ENCODE measurements at places on chromosomes 3 and 15. TPM values are rescaled to one million over a fixed set of nuclear protein-coding genes. Genes with fewer than 3 reads are reported as not detected.

The DNAH12 gene
- 0.12 TPM for total RNA-seq

The BLM gene
- 4.9 TPM for total RNA-seq

The TRH gene
- not detected for total RNA-seq

The ZNF860 gene
- total RNA-seq = not detected

The STIMATE gene
- total RNA-seq = 53.7 TPM

- DNase-seq = no peak
- no peak overlapping the region for H3K4me3 ChIP-seq
- no peaks in the 10 kb centered on the region for H3K36me3 ChIP-seq
- no peaks in the 10 kb centered on the region for H3K27me3 ChIP-seq
- no peak overlapping the region for H3K27ac ChIP-seq
- no peaks in the 10 kb centered on the region for H3K4me1 ChIP-seq
Measured at GRCh38 chr3:23111797-23112196, 91.3 kb upstream of the UBE2E2 start.

DNA sequence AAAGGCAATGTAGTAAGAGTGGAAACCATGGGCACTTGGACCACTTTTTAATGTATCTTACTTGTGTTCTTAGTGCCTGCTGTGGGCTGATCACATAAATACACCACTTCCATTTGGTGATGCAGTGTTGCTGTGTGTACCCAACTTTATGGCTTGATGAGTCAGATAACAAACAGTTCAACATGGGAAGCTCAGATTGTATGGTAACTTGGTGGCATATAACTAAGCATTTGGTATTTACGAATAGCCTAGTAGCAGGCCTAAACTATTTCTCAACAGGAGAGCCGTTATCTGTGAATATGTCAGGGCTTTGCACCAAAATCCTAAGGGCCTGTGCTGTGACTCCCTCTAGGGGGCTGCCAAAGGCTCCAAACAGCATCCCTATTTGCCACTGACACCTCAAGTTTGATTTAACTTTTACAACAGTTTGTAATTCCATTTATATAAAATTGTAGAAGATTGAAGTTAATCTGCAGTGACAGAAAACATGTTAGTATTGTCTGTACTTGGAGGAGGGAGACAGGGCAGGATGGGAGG lies 640.4 kb upstream of the CADM2 start:
- H3K27me3 ChIP-seq = no peaks in the 10 kb centered on the region
- H3K36me3 ChIP-seq = no peaks in the 10 kb centered on the region
- no peak overlapping the region for H3K27ac ChIP-seq

GRCh38 chr3:158248261-158248660 lies 138.4 kb downstream of the RSRC1 start:
- no peaks in the 10 kb centered on the region for H3K36me3 ChIP-seq
- DNase-seq = no peak
- H3K27ac ChIP-seq = no peak overlapping the region

GRCh38 chr3:119902061-119902460 lies 120.2 kb downstream of the NR1I2 start:
- H3K4me3 ChIP-seq = no peak overlapping the region
- peaks cover 18% of the 10 kb centered on the region for H3K36me3 ChIP-seq
- H3K27me3 ChIP-seq = no peaks in the 10 kb centered on the region
- DNase-seq = no peak
- H3K4me1 ChIP-seq = no peaks in the 10 kb centered on the region

DNA sequence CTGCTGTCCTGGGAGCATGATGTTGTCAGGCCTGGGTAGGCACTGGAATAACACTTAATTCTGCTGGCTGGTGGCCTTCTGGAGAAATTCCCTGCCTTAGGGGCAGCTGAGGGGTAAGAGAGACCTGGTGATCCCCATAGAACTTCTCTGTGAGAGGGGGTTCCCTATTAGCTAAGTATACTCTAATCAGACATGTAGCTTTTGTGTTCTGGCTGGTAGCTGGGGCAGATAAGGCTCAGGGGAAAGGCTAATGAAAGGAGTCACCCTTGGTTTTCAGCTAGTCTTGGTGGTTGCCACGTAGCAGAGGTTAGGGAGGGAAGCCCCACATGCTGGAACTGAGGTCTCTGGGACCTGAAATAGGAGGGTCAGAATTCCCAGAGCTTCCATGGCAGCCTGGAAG lies 952 bp upstream of the HDDC3 start:
- H3K36me3 ChIP-seq = peaks cover 15% of the 10 kb centered on the region
- H3K27ac ChIP-seq = no peak overlapping the region
- no peak overlapping the region for H3K4me3 ChIP-seq
- DNase-seq = no peak
- H3K27me3 ChIP-seq = no peaks in the 10 kb centered on the region

GRCh38 chr3:182331341-182331740 lies 462.0 kb upstream of the ATP11B start:
- no peaks in the 10 kb centered on the region for H3K36me3 ChIP-seq
- H3K4me1 ChIP-seq = no peaks in the 10 kb centered on the region
- no peak overlapping the region for H3K27ac ChIP-seq
- DNase-seq = no peak

GRCh38 chr15:68843425-68844311 lies 23.0 kb upstream of the ANP32A start:
- peak overlapping the region; percentile 23 for H3K4me3 ChIP-seq
- peak; percentile 16 for DNase-seq
- H3K4me1 ChIP-seq = no peaks in the 10 kb centered on the region
- peaks cover 28% of the 10 kb centered on the region for H3K27me3 ChIP-seq
- no peaks in the 10 kb centered on the region for H3K36me3 ChIP-seq

GRCh38 chr3:170869239-170869590 lies 780 bp downstream of the RPL22L1 start:
- H3K4me3 ChIP-seq = peak overlapping the region; percentile 73
- DNase-seq = no peak

DNA sequence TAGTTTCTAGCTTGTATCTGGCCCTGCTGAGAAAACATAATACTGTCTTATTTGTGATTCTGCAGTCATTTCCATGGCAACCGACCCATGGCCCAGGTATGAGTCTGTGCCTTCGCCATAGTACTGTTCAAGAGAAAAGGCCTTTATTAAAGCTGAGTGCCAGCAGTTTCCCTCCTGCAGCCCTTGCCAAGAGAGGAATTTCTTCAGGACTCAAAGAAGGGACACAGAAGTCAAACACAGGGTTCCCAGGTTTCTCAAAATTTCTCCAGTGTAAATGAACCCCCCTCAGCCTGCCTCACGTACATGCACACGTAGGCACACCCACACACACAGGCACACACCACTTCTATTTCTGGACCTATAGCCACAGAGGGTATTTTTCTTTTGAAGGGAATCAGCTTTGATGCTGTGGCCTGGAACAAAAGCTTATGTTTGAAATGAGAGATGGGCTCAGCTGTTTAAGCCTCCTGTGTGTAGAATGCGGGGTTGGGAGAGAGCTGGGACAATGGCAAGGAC lies 269.2 kb downstream of the PDCD6IP start:
- no peaks in the 10 kb centered on the region for H3K36me3 ChIP-seq
- no peak for DNase-seq
- no peak overlapping the region for H3K27ac ChIP-seq
- H3K27me3 ChIP-seq = no peaks in the 10 kb centered on the region
- H3K4me1 ChIP-seq = no peaks in the 10 kb centered on the region

DNA sequence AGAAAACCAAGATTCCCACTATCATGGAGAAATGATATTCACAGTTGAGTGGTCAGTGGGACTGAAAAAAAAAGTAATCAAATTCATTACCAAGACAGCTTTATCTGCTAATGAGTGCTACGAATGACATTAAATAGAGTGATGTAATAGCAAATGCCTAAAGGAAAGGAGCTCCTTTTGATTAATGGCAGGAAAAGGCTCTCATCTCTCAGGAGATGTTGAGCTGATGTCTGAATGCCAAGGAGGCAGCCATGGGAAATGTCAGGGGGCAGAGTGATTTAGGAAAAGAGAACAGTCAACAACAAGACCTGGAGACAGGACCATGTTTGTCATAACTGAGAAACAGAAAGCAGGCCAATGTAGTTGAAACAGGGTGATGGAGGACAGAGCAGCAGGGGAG lies 96.7 kb upstream of the SNTN start:
- no peak for DNase-seq
- no peaks in the 10 kb centered on the region for H3K36me3 ChIP-seq
- H3K4me1 ChIP-seq = no peaks in the 10 kb centered on the region
- H3K27ac ChIP-seq = no peak overlapping the region
- H3K27me3 ChIP-seq = no peaks in the 10 kb centered on the region

DNA sequence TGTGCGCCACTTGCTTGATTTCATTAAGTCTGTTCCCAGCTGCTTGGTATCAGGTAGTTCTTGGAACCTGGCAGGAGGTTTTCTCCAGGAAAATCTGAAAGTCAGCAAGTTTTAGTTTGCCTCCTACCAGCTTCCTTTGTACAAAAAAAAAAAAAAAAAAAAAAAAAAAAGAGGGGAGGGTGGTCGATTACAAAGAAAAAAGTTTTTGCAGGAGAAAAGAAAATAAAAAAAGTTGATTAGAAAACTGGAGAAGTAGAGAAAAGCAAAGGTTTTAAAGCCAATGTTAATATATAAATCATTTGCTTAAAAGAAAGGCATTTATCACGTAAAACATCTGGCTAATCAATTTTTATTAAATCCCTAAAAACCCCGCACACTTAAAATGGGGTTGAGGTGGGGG lies 5.9 kb downstream of the EPHA3 start:
- H3K4me1 ChIP-seq = no peaks in the 10 kb centered on the region
- H3K27me3 ChIP-seq = peaks cover 4% of the 10 kb centered on the region
- H3K36me3 ChIP-seq = no peaks in the 10 kb centered on the region
- H3K27ac ChIP-seq = no peak overlapping the region

GRCh38 chr15:98526094-98526493 lies 122.2 kb upstream of the IGF1R start:
- H3K4me1 ChIP-seq = no peaks in the 10 kb centered on the region
- H3K36me3 ChIP-seq = no peaks in the 10 kb centered on the region
- no peak for DNase-seq
- no peaks in the 10 kb centered on the region for H3K27me3 ChIP-seq

GRCh38 chr15:85583923-85584390 lies 203.6 kb downstream of the AKAP13 start:
- no peaks in the 10 kb centered on the region for H3K27me3 ChIP-seq
- H3K27ac ChIP-seq = peak overlapping the region; percentile 93
- peaks cover 39% of the 10 kb centered on the region for H3K4me1 ChIP-seq
- peaks cover 4% of the 10 kb centered on the region for H3K36me3 ChIP-seq

DNA sequence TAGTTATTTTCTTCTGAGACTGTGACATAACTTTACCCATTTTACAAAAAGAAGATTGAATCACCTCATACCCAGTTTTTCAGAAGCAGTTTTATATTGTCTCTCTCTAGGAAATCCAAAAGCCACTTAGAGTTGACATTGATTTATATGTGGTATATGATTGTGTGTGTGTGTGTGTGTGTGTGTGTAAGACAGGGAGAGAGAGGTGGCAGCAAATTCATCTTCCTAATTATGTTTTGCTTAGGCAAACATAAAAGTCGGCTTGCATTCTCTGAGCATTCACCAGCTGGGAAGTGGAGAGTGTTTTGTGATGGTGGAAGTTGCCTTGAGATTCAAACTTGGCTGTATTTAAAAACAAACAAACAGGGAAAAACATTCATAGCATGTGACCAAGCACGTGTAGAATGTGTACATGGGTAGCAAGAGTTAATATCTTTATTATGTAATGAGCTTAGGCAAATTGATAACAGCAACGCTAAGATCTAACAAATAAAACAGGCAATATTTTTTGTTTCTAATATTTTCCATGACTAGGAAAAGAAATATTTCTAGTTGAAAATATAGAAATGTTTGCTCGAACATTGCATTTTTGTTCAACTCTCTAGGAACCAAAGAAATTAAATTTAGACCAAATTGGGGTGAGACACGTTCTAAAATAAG lies 64.4 kb upstream of the IGF1R start:
- no peak overlapping the region for H3K27ac ChIP-seq
- H3K4me1 ChIP-seq = no peaks in the 10 kb centered on the region
- H3K4me3 ChIP-seq = no peak overlapping the region
- DNase-seq = no peak
